ENCODE measurements at places on chromosomes 7 and 10.

DNA sequence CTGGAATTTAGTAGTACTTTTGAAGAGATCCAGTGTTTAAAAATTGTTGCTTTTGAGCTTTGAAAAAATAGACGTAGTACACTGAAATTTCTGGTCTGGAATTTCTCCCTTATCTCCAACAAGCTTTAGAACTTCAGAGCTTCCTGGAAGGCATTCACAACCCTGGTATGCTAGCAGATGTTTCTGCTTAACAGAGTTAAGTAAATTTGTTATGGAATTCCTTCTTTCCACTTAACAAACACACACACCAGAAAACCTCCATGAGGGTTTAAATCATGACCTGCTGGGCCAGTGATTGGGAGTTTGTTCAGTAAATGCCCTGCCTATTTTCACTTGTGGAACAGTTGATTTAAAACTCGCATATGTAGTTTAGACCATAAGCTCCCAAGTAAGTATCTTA, 13.7 kb downstream of the ASB15 start:
- no peak for DNase-seq

DNA sequence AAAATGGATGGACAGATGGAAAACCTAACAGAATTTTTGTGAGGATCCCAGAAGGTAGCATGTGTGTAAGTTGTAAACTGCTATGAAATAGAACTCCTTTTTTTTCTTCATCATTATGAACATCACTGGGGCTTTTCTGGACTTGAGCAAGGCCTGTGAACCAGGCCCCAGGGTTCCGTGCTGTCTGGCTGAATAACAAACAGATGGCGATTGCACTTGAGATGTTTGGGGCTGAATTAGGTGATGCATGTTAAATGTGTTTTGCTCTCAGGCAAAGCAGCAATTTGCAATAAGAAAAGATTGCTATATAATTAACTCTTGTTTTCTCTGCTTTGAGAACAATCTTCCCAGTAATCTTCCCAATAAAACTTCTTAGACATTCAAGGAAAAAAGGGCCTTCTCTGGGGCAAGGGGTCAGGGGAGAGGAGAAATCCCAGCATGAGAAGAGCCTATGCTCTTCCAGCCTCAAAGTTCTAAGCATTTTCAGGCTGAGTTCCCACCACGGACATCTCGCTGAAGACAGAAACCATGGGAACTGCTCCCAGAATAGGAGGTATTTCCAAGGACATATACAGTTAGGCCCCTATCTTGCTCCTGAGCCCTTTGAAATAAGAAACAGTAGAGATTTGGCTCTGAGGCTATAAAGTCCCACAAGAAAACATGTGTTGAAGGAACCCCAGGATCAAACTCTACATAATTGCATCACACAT, 98.7 kb downstream of the ITIH5 start:
- DNase-seq = no peak

GRCh38 chr7:55977831-55978230, 13.4 kb downstream of the NIPSNAP2 start:
- no peak for DNase-seq

- no peak for DNase-seq
Measured at GRCh38 chr7:128073671-128074310, 42.6 kb upstream of the LRRC4 start.

GRCh38 chr7:22039670-22040069, 94.0 kb upstream of the CDCA7L start:
- DNase-seq = no peak

GRCh38 chr10:10489076-10489475, 528.6 kb upstream of the CELF2 start:
- no peak for DNase-seq

- no peak for DNase-seq
Measured at GRCh38 chr10:24440817-24441797, 232.2 kb downstream of the KIAA1217 start.

- no peak for DNase-seq
Measured at GRCh38 chr10:111126077-111126476, 49.2 kb downstream of the ADRA2A start.

- DNase-seq = no peak
Measured at GRCh38 chr7:73451780-73452398, 18.3 kb downstream of the FZD9 start.

DNA sequence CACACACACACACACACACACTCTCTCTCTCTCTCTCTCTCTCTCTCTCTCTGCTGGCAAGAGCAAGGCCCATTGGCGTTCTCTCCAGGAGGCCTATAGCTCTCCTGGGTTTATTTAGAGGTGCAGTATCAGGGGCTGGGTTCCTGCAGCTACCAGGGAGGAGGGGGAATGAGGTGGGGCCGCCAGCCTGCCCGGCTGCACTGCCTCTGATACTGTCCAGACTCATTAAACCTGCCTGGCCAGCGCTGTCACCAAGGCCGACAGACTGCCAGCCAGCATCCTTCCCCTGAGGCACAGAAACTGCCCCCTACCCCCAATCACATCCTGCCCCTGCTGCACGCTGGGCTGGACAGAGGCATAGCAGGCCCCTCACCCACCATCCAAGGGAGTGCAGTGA, 4.3 kb downstream of the PRRT4 start:
- DNase-seq = no peak

- no peak for DNase-seq
Measured at GRCh38 chr7:27198138-27198841, 1.6 kb downstream of the HOXA13 start.

DNA sequence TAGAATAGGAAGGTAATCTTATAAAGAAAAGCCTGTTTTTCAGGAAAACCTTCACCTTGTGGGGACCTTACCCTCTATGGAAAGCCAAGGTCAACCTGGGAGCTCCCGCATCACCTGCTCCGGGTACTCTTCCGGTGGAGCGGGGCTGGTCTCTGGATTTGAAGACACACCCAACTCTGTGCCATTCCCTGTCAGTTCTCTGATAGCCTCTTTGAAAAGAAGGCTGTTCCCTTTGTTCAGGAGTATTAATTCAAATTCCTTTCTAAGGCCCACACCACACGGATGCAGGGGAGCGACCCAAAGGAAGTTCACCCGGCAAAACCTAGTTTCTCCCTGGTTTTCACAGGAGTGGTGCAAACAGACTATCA, 10.7 kb downstream of the CTBP2 start:
- no peak for DNase-seq

DNA sequence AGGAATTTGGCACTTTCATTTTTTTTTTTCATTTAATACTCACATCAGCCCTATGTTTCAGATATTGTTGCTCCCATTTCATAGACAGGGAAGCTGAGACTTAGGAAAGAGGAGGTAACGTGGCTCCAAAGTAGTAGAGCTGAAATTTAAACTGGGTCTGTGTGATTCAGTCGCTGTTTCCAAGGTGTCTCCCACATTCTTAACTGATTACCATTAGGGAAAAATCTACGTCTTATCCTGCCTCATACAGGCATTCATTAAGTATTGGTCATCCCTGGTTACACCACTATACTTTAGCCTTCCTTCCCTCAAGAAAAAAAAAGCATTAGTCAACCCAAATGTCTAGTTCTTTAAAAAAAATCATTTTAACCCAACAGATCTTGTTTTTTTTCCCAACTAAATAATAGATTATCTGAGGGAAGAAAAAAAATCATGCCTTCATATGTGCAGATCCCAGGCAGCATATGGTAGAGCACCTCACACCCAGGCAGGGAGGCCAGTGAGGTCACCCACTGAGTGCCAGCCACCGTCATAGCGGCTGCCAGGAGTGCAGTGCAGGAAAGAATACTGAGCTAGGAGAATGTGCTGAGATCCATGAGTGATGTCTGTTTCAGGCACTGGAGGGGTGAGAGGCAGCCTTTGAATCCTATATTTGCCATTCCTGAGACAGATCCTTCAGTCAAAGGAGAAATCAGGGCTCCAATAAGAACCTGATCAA, 59.0 kb upstream of the SORCS3 start:
- no peak for DNase-seq

DNA sequence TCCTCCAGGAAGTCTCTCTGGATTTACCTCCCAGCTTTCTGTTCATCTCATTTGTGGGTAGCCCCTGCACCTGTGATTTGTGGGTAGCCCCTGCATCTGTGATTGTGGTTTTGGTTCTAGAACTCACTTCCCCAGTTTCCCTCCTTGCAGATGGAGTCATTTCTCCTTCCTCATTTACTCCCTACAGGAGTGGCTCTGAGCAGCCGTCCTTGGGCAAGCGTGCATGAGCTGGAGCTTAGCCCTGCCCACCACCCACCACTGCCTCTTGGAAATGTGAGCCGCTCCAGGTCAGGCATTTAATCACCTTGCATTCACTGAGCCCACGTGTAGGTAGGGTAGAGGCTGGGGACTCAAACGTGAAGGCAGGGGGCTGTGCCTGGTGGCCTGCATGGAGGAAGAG, 8.2 kb downstream of the COL26A1 start:
- no peak for DNase-seq

- DNase-seq = no peak
Measured at GRCh38 chr7:2104107-2104710, 128.5 kb downstream of the MAD1L1 start.

- DNase-seq = no peak
Measured at GRCh38 chr7:100567031-100567730, 6.5 kb downstream of the SAP25 start.

GRCh38 chr7:87473986-87474385, 1.5 kb downstream of the ABCB4 start:
- no peak for DNase-seq

GRCh38 chr7:16698200-16698905, 52.4 kb downstream of the BZW2 start:
- no peak for DNase-seq

GRCh38 chr10:19518632-19519031, 297.6 kb upstream of the PLXDC2 start:
- no peak for DNase-seq

DNA sequence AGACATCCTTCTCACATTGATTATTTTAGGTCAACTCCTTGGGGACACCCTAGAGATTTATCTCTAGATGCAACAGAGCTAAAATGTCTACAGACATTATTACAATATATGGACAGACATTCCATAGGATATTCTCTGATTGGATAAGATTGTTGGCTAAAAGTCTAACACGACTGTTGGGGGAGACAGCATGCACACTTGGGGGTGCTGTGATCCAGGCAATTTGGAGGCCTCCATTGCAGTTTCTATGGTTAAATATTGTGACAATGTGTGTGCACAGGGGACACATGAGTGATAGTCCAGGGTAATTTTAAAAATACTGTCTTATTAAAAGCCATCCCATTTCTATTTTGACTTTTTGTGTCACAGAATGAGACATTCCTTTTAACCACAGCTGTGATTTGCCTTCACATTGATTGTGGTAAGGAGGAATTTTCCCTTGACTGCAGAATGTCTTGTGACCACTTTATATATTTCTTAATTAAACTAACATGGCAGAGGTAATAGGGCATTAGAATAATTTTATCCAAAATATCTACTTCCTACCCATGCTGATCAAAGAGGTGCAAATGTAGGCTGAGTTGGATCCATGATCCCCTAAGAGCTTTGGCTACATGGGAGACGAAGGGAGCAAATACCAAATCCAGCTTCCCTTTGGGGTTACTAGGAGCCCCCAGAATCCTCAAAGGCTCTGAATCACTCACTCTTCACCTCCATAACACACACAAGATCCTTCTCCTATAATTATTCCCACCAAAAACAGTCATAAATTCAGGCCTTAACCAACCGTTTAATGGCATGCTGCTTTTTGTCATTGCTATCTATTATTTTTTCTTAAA, 7.3 kb downstream of the TFPI2 start:
- DNase-seq = no peak

DNA sequence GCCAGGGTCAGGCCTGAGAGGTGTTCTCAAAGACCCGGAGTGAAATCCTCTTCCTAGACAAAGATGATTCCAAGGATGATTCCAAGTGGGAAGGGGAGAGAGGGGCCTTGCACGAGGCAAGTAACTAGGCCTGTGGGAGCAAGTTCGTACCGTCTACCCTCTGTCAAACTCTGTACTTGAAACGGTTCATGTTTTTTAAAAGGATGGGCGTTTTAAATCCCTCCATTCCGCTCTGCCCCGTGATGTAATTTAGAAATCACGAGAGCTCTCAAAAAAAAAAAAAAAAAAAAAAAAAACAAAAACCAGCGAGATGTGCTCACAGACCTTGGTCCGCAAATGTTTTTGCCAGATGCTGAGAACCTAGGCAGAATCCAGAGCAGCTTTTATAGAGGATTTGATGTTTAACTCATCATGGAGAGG, 114.7 kb upstream of the CARD11 start:
- no peak for DNase-seq

DNA sequence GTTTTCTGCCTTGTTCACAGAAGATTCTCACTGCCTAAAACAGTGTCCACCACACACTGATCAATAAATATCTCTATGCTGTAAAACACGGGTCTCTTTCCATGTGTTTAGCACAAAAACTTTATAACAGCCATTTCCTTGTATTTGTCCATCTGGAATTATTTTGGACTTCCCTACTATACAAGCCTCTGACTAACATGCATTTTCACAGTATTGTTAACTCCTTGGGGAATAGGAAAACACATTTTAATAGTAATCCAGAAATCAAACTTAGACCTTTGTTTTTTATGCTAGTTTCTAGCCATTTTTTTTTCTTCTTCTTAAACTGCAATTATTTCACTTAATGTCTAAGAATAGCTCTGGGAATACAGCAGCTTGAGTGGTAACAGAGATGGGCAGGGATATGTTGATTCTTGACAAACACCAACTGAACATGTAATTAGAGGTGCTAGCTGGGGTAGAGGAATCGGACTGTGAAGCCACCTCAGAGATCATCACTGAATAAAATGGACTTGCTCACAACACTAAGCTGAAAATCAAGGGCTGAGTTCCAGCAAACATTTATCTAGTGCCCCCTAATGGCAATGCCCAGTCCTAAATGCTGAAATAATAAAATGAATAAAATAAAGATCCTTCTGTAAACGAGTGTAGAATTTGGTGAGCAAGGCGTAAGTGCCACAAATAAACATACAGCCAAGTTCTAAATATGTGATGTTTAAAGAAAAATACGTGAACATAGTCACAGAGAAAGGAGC, 593.1 kb downstream of the SORCS1 start:
- DNase-seq = no peak

GRCh38 chr7:133688483-133689239, 435.8 kb downstream of the EXOC4 start:
- DNase-seq = no peak

- no peak for DNase-seq
Measured at GRCh38 chr10:26455567-26456315, 17.6 kb downstream of the APBB1IP start.

GRCh38 chr7:37541810-37542443, 93.3 kb upstream of the ELMO1 start:
- no peak for DNase-seq

- DNase-seq = no peak
Measured at GRCh38 chr10:3516234-3516922, 268.6 kb downstream of the KLF6 start.

- DNase-seq = no peak
Measured at GRCh38 chr7:96016735-96017134, 244.4 kb downstream of the DYNC1I1 start.

DNA sequence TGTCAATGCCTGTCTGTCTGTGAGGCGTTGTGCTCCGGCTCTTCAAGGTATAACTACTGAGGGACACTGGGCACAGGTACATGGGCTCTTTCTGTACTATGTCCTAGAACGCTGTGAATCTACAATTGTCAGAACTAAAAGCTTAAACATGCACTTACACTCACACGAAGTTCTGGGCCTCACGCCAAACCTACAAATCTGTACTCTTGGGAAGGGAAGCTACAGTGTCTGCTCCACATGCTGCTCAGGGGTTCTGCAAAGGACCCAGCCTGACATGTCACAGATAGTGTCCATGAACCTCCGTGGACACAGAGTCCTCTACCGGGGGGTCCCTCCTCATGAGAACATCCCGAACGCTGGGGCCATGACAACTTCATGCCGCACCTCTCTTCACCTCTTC, 268.7 kb downstream of the WDR37 start:
- DNase-seq = no peak

- no peak for DNase-seq
Measured at GRCh38 chr7:45683556-45684148, 109.5 kb downstream of the ADCY1 start.

GRCh38 chr10:71264345-71265200, 52.2 kb downstream of the UNC5B start:
- no peak for DNase-seq

Measured in RWPE2 (cell line).